Inflammatory macrophage (primary cell): ENCODE measurements at places on chromosomes 7 and 10.

GRCh38 chr7:103987451-103987850 is 2.0 kb downstream of the RELN start:
- DNase-seq, result no peak

DNA sequence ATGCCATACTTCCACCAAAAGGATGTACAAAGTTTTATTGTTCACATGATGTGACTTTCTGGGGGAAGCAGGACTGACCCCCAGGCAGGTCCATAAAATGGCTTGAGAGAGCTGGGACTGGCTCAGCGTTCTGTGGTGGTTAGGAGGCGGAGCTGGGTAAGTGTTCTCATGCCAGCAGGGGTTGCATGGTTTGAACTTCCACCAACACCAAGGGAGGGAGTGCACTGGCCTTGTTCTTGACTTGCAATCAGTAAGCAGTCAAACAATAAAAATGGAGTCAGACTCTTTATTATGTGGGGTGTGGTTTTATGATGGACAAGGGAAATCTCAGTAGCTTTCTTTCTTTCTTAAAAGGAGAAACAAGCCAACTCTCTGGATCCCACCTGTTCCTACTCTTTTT is 95.4 kb upstream of the PRR15 start:
- DNase-seq, result no peak

- DNase-seq, result no peak
These were observed 205.3 kb upstream of the MKLN1 start for GRCh38 chr7:131122394-131122793.

DNA sequence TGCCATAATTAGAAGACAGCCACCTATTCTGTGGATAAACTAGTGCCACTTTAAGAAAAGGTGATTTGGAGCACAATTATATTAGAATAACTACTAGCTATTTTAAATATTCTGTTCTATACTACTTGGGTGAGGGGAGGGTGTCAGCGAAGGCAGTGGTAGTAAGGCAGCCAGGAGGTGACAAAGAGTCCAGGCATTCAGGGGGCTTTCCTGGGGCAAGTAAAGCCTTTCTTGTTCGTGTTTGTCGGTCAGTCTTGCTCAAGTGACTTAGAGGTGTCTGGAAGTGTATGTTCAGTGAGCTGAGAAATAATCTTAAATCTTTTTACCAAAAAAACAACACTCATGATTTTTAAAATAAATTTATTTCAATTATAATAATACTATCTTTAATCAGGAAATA is 34.4 kb downstream of the ADD3 start:
- no peak for DNase-seq

- no peak for DNase-seq
These were observed 1344.3 kb upstream of the LRRTM3 start for GRCh38 chr10:65581426-65582026.

GRCh38 chr7:47213276-47213675 is 368.6 kb downstream of the TNS3 start:
- no peak for DNase-seq

DNA sequence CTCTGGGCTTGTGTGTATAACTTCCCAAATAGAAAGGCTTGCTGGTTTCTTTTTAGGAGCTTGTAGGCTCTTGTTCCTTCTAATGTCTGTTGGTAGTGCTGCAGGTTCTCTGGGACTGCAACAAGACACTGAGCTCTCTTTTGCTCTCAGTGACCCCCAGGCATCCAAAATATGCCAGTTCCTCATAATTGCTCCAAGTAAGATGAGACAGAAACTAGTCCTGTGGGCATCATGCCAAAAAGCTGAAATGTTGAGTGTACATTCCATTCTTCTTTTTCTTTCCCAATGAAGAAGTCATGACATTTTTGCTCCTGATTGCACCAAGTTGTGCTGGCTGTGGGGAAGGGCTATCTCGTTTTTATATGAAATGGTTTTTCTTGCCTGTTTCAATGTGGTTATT is 7.1 kb upstream of the BTBD16 start:
- DNase-seq, result no peak

DNA sequence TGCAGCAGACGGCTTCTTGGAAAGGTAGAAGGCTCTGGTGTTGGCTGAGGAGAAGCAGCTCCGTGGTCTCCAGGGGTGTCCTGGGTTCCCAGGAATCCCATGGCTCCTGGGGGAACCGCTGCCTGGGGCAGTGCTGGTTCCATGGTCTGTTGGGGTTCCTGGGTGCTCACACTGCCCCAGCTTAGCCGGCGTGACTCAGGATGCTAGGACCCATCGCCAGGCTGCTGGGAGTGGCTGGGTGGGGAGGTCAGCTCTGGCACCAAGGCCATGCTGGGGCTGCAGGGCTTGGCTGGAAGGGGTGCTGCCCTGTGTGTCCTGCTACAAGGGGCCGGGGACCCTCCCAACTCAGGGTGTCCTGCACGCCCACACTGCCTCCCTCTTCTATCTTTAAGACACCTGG is 9.4 kb downstream of the MGMT start:
- DNase-seq, result no peak
